IPS DF 19.7 (cell line): ENCODE measurements at places on chromosomes 6 and 20.

DNA sequence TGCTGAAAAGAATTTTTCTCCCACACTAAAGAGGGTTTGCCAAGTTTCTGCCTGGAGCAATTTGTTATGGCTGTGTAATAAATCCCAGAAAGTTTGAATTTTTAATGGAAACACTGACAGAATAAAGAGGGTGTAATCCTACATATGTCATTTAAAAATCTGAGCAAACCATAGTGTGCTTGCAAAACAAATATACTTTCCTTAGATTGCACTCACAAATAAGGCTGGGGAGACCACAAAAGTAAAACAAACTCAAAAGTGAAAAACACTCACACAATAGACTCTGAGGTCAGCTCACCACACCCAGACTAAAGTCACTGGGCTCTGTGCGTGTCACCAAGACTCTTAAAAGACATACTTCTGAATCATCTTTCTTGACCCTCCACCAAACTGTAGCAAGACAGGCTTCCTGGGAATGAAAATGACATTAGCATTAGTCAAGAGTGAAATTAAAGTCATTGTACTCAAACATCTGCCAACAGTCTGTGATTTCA is 4.8 kb upstream of the ATXN1 start:
- DNase-seq, result no peak

GRCh38 chr6:143673669-143674068 is 4.1 kb upstream of the PHACTR2 start:
- no peak for DNase-seq

GRCh38 chr6:56002336-56002735 is 126.9 kb upstream of the BMP5 start:
- DNase-seq, result no peak

GRCh38 chr6:63496361-63496804 is 75.9 kb upstream of the LOC128125822 start:
- DNase-seq, result no peak

DNA sequence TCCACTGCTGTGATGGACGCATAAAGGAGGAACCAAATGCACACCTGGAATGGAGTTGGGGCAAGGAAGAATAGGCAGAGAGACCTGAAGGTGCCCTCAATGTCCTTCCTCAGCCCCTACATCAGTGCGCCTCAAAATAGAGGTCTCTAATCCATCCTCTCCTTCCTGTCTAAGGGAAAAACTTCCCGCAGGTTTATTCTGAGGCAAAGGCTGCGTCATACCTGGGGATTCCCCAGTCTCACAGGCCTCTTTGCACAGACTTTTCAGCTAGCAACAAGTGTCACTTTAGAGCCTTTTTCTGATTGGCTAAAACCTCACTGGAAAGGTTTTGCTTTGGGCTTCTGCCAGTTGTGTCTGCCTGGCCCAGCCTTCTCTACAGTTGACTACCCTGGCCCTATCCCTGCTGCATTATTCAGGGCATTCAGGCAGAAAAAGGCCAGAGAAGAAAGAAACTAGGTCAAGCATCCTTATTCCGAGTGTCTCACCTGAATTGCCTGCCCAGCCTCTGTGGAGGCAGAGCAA is 1.8 kb upstream of the HLA-DQB1 start:
- no peak for DNase-seq

DNA sequence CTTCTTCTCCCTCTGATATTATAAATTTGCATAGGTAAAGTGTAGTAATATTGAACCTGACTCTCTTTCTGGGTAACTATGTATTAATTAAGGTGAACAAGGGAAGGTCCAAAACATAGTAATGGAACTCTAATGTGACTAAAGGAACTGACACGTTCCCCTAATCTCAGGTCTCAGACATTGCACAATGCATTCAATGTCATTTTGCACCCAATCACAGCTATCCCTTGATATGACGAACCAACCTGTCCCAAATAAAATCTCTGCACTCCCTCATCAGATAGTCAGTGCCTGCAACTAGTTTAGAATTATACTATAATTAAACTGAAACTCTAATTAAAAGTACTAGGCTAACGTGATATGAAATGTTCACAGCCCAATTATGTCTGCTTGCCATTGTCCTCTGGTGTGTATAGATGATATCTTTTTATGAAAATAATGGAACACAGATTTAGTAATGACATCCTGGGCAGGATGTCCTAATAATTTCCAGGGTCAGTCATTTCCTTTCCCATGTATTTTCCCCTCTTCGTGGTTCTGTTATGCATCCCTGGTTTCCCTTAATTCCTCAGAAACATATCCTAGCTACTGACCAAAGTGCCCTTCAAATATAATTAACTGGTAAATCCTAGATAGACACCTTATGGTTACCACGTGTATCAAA is 36.8 kb downstream of the PTPRK start:
- DNase-seq, result no peak

DNA sequence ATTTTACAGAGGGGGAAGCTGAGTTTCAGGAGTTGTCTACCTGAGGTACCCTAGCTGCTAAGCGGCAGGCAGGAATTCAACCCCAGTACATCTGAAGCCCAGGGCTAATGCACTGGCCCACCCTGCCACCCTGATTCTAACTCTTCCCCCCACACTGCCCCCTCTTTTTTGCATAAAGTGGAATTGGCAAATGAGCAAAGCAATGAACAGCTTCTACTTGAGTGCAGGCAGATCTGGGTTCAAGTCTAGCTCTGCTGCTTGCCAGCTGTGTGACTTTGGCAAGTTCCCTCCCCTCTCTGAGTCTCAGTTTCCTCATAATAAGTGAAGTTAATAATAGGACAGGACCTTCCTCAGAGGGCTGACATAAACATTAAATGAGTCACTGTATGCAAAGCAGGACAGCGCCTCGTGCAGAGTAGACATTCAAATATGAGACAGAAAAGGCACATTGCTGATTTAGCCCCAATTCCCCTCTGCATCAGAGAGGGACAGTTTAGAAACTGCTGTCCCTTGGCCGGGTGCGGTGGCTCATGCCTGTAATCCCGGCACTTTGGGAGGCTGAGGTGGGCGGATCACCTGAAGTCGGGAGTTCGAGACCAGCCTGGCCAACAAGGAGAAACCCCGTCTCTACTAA is 4.7 kb downstream of the ADA start:
- DNase-seq, result no peak

DNA sequence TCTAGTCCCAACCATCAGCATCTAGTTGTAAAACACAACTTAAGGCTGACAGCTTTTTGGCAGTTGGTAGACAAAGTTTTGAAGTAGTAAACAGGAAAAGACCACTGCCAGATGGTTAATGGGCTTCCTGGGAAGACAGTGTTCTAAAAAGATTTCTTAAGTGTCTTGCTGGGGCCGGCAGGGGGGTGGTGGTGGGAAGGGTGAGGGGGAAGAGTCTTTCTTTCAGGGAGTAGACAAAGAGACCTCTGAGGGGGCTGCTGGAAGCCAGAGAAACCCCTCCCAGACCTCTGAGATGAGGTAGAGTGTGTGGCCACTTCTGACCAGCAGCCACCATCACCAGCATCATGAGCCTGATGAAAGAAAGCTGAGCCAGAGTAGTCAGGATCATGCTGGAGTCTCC is 784.9 kb downstream of the TENT5A start:
- DNase-seq, result no peak

DNA sequence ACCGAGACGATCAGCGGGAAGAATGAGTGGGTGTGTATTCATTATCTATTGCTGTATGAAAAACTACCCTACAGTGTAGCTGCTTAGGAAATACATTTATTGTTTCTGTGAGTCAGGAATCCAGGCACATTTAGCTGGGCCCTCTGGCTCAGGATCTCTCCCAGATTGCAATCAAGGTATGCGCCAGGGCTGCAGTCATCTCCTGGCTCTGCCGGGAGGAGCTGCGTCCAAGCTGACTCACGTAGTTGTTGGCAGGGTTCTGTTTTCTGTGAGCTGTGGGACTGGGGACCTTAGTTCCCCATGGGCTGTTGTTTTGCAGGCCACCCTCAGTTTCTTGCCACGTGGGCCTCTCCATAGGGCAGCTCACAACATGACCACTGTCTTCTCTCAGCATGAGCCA is 68.2 kb upstream of the FUCA2 start:
- no peak for DNase-seq

DNA sequence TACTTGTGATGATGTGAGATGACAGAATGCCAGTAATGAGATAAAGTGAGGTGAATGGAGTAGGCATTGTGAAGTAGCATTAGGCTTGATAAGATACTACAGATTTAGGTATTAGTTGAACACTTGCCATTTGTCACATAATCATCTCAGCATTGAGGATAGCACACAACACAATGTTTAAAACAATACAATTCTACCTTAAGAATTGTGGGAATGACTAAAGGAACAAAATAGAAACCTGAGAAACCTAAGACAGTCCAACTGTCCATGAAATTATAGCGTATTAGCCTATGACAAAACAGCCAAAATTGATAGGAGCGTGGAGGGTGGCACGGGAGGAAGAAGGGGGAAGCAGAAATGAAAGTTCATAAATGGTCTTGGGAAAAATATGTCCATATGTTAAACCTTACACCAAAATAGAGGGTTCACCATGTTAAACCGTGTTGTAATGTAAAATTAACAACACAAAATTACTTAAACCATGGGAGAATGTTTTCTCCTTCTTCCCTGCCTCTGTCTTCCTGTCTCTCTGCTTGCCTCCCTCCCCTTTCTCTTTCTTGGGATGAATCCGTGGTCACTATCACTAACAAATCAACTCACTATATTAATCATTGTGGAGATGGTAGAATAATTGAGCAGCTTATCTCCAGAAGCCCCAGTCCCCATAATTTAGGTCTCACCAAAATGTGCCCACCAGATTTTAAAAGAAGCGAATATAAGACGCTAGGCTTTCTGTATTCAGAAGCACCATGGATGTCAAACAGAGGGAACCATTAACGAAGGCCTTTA is 33.0 kb upstream of the HFE start:
- DNase-seq, result no peak

- no peak for DNase-seq
Observed at GRCh38 chr20:35264755-35265154, 13.2 kb downstream of the MMP24OS start.

GRCh38 chr20:12687476-12687875 is 321.3 kb upstream of the SPTLC3 start:
- no peak for DNase-seq

DNA sequence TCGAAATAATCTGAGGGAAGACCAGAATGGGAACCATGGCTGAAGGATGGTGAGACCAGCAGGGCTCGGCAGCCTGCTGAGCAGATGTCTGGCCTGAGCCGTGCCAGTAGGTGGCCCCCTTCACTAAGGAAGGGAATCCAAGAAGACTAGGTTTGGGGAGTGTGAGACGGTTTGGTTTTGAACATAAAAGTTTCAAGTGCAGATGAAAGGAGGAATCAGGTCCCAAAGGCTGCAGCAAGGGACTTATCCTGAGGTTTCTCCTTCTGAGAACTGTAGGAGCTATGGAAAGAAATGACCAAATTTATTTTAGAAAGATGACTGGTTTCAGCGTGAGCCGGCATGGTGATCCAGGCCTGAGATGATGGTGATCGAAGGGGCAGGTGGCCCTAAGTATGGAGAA is 4.6 kb upstream of the OSER1 start:
- DNase-seq, result no peak

DNA sequence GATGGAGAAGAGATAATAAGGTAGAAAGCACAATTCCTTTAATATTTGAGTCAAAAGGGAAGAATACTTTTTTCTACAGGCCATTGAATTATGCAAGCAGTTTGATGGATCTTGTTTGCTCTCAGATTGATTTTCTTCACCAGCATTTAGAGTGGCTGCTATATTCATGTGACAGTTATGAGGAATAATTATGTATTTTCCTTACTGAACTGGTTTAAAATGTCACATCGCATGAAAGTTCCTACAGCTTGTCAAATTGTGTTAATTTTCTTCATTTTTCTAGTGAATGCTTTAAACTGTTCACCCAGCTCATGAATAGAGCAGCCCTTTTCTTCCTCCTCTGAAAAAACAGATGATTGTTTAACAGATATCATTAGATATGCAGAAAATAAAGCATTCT is 37.4 kb upstream of the TPD52L1 start:
- DNase-seq, result no peak

DNA sequence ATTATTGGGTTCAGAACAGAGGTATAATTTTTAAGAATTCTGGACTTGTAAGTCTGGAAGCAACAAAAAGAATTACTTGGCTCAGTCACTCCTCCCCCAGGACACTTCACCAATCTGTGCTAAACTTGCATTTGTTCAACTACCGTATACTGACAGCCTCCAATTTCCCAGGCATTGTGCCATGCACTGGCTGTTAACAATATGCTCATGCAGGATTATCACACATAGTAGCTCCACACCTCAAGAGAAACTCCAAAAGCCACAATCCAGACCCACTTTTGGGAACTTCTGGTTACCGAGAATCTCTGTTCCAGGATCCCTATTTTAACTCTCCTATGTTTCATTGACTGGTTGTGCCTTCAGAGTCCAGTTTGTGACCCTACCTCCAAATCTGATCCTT is 7.7 kb downstream of the ADGRF1 start:
- DNase-seq, result no peak

DNA sequence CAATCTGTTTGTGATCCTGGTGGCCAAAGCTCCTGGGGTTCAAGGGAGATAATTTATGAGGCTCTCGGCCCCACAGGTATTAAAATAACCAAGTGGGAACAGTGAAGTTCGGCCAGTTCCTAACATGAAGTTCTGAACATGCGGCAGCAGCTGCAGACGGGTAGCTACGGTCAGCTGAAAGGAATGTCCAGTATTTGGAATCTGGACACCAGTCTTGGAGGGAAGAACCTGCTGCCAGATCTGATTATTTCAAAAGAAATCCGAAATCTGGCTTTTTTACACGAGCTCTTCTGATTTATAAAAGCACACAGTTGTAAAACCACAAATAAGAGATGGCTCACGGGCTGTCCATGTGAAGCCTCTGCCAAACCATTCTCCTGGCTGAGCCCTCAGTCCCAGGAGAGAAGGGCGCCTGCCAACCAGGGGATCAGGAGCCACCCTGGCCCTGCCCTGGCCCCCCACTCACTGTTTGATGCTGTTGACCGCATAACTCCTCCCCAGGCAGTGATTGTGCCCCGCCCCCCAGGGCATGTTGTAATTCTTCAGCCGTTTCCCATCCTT is 28.2 kb upstream of the KCNB1 start:
- no peak for DNase-seq

GRCh38 chr20:43752561-43753301 is 25.9 kb upstream of the GTSF1L start:
- no peak for DNase-seq

- DNase-seq, result no peak
Observed at GRCh38 chr20:16260911-16261310, 312.3 kb downstream of the KIF16B start.

GRCh38 chr6:44217332-44218143 is 812 bp downstream of the MYMX start:
- DNase-seq, result no peak
